ENCODE measurements at places on chromosomes 6 and 20.

- no peak for DNase-seq
These were observed 773 bp upstream of the EPB41L2 start for GRCh38 chr6:131063764-131064272.

DNA sequence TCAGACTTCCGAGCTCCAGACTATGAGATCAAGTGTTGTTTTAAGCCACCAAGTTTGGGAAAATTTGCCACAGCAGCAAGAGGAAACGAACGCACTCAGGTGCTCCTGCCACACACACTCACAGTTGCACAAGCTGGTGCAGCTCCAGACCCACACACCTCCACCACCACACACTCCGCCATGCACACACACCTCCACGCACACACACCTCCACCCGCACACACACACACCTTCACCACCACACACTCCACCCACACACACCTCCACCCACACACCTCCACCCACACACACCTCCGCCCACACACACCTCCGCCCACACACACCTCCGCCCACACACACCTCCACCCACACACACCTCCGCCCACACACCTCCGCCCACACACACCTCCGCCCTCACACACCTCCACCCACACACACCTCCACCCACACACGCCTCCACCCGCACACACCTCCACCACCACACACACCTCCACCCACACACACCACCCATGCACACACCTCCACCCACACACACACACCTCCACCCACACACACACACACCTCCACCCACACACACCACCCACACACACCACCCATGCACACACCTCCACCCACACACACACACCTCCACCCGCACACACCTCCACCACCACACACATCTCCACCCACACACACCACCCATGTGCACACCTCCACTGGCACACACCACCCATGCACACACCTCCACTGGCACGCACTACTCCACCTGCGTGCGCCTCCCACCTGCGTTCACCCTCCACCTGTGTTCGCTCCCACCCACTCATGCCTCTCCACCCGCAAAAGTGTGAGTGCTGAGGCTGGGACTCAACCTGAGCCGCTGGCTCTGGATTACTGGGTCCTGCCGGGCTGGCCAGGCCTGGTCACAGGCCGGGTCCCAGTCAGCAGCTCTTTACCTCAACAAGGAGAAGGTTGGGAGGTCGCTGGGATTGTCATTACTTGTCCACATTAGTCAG lies 175.6 kb downstream of the BMP7 start:
- DNase-seq = no peak

- DNase-seq = no peak
These were observed 28.8 kb upstream of the TLDC2 start for GRCh38 chr20:36847009-36847709.

- DNase-seq = no peak
These were observed 74.7 kb downstream of the PHACTR2 start for GRCh38 chr6:143752459-143752858.

DNA sequence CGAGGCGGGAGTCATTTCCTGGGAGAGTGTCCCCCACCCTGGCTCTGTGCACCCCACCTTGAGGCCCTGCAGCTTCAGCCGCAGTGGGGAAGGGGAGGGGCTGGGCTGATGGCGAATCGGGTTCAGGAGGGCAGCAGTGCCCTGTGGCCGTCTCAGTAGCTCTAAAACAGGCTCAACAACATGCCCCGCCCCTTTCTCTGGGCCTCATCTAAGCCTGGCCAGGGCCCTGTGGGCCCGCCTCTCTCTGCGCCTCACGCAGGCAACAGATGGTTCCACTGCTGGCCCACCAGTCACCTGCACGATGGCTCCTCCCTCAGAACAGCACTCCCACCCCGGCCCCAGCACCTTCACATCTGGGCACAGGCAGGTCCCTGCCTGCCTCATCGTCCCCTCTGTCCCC lies 30.2 kb downstream of the CHRNA4 start:
- no peak for DNase-seq

DNA sequence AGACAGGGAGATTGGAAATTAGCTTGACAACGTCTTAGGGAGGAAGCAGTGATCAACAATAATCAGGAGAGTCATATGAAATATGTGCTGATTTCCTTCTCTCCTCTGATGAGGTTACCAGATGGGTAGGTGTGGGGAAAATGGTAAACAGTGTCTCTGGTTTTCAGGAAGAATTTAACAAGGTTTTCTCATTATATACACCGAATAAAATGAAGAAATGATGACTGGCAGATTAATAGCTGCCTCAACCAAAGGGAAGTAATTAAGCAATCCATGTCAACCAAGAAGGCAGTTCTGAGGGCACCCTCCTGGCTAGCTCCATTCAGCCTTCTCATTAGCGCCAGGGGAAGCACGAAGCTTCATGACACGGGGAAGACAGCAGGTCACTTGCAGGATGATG lies 12.7 kb upstream of the RAMACL start:
- DNase-seq = no peak

DNA sequence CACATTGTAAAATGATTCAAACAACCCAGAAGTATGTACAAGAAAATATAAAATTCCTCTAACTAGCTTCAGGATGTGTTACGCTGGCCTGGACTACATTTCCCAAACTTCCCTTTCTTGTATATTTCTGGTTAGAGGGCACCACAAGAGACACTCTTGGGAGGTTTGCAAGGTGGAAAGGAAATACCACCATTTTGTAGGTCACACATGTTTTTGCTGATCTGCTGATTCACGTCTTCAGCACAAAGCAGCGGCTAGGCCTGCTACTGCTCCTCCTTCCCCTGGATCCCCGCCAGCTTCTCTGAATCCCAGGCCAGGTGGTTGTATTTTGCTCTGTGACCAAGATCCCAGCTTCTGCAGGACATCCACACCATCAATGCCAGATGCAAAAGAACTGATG lies 104.2 kb downstream of the AGPAT4 start:
- DNase-seq = no peak

- DNase-seq = no peak
These were observed 174.0 kb downstream of the LINC00237 start for GRCh38 chr20:20932156-20932555.

DNA sequence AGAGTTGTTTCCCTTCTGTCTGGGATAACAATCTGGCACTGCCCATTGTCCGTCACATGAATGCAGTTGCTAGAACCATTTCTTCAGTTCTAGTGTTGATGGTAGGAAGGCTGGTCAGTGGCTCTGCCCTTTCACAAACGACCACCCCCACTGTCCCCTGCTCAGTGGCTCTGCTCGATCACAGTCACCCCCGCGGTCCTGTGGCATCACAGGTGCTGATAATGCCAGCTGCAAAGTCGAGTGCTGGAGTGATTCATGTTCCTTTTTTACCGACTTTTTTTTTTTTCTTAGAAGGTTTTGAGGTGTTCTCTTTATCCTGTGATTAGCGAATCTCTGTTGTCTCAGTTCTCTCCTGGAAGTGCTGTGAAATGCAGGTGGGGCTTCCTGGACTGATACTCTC lies 22.8 kb downstream of the FAM120B start:
- DNase-seq = no peak

DNA sequence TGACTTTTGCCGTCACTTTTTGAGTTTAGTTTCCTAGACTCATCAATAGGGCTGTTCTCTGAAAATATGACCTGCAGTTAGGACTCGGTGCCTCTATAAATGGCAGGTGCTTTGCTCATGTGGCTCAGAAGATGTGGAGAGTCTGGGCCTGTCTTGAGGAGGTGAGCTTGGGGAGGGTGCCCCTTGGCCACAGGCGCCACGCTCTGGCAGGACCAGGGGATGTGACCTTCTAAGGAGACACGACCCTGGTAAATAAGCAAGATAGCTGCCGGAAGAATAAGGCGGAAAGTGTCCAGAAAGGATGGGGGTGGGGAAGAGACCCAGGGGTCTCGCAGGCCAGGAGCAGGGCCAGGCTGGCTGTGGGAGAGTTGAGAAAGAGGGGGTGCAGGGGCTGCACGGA lies 46.6 kb downstream of the TMEM242 start:
- no peak for DNase-seq

DNA sequence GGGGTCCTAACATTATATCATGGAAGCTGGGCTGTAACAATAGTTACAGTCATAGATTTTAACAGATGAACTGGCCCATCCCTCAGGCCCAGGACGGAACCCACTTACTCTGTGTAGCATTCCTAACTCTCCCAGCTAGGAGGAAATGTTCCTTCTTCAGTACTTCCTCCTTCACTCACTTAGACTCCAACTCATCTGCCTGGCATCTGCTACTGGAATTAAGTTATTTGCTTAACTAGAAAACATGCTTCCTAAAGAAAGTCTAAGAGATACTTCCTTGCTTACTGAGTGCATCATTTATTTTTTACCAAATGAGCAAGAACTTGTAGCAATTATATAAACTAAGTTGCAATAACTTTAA lies 20.5 kb downstream of the GCLC start:
- DNase-seq = no peak

DNA sequence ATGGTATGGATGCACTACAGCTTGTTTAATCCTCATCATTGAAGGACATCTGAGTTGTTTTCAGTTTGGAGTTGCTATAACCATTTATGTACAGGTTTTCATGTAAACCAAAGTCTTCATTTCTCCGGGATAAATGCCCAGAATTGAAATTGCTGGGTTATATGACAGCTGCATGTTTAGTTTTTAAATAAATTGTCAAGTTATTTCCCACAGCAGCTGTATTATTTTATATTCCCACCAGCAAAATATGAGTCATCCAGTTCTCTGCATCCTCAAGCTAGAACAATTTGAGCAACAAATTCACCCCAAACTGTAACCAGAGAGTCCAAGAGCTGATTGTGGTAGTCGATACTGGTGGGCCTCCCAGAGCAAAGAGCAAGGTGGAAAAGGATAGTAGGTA lies 161.0 kb upstream of the PRND start:
- no peak for DNase-seq

DNA sequence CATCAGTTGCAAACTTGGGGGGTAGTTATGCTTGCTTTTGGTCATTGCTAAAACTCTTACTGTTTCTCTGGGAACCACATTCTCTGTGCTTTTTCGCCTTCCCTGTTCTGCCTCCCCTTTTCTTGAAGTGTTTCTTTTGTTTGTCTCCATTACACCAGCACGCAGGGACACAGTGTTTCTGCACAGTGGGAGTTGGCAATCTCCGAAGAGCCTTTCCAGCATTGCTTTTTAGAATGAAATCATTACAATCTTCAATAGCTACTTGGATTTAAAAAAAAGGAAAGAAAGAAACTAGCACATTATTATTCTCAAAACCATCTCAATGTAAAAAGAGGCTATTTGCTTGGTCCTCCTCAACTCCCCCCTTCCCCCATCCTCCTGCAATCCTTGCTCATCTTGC lies 536.7 kb upstream of the MMS22L start:
- DNase-seq = no peak

- no peak for DNase-seq
These were observed 230.3 kb upstream of the ECI2 start for GRCh38 chr6:4365686-4366085.
